Myocyte (in vitro differentiated cells): ENCODE measurements at places on chromosomes 5 and 9.
A peak's percentile ranks its signal among the peaks of the same experiment; 100 is the strongest.

- DNase-seq = no peak
Measured at GRCh38 chr5:80569961-80570786, at the start of gene ANKRD34B. TSS of gene ANKRD34B (minus strand) at chr5:80570280. CDS start at chr5:80560019, 10,261 bp downstream.

DNA sequence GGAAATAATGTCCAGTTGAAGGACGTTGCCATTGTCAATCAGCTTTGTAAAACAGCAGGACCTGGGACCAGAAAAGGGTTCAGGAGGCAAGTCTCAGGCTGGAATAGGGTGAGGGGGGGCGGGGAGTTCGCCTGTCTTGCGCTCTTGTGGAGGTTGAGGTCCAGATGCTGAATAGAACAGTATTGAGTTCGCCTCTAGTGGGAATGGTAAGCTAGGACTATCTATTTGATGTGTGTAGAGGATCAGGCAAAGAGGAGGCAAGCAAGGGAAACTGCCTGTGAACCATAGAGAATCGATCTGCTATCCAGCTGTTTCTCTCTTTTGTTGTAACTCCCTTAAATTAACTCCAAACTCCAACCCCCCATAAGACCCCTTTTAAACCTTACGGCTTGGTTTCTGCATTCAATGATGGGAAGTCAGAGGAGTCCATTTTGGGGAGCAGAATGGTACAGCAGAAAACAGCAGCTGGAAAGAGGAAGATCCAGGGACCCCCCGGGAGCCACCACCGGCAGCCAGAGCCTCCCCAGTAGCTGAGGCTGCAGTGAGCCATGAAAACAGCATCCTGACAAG, 133.7 kb downstream of the SLC28A3 start:
- no peak for DNase-seq

DNA sequence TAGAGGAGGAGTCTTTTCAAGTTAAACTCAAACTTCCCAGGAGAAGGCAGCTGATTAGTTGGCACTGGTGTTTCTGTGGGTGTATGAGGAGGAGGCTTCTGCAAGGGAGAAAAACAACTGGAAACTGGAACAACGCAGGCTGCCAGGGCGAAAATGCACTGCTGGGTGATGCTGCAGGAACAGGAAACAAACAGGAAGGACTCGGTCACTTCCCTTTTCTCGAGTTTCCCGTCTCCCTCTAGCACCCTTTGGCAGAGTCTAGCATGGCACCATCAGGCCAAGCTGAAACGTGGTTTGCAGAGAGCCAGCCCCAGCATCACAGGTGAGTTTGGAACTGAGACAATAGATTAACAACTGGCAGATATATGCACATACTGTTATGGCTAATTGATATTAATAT, 77.5 kb upstream of the CAST start:
- DNase-seq = no peak

GRCh38 chr5:133942614-133943474, 25.6 kb downstream of the C5orf15 start:
- DNase-seq = peak; percentile 30

DNA sequence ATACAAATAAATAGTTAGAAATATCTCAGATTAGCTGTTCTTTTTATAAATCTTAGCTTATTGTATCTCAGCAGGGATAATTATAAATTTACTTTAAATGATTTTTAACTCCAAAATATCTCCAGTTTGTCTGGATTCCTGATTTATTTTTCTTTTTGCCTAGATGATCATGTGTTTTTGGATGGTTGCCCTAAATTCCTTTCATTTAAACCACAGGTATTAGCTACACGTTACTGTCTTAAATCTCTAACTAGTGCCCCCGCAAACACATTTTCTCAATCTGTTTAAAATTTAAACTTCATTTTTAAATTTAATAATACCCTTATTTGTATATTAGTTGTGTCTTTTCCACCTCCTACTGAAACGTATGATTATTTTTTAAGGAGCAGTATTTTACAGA, 5.6 kb downstream of the FER start:
- DNase-seq = peak; percentile 15

GRCh38 chr9:92359394-92359995, 33.7 kb downstream of the CENPP start:
- DNase-seq = no peak

DNA sequence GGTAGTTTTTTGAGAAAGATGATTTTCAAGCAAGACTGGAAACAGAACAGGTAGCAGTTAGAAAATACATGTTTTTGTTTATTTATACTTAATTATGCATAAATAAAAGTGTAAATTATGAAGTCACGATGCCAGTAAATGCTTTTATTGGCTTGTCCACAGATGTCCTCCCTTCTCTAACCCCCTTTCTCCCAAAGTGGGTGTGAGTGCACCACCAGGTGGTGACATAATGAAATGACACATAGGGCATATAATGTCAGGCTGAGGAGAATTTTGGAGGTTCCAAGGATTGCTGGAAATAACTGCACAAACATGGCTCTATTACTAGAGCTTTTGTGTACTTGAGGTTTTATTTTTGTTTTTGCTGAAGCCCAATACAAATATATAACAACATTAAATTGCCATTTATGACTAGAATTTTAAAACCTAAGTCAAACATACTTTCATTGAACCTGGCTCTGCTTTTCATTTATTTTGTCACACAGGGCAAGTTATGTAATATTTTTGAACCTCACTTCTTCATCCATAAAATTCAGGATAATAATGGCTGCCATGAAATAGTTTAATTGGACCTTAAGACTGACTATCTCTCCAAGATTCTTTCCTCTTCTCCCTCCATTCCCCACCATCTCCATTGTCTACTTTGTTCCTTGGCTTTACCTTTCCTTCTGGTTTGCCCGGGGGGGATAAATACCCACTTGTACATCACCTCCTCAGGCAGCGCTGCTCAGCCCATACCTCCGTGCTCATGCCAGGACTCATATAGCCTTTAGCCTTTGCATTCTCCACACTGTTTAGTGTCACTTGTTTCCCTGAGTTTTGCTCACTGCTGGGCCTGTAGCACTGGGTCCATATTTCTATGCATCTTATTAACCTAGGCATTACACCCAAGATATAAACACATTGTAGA, 168.8 kb downstream of the PDE4D start:
- DNase-seq = peak; percentile 76
